ENCODE measurements at places on chromosomes 7 and 10.

DNA sequence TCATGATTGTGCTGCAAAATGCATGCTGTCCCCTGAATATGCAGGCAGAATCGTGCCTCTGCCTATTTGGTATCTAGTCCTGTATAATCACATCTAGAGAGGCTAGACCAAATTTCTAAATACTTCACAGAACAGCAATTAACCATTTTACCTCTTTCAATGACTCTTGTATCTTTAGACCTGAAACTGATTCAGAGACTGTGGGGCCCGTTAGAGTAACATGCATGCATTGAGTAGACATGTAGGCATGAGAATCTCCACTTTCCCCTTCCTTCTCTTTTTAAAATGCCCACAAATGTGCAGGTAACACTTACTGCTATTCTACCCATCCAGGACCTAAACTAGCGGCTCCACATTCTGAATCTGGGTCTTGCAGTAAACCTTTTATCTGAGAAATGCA, 8.8 kb downstream of the ZNF92 start:
- DNase-seq = no peak

DNA sequence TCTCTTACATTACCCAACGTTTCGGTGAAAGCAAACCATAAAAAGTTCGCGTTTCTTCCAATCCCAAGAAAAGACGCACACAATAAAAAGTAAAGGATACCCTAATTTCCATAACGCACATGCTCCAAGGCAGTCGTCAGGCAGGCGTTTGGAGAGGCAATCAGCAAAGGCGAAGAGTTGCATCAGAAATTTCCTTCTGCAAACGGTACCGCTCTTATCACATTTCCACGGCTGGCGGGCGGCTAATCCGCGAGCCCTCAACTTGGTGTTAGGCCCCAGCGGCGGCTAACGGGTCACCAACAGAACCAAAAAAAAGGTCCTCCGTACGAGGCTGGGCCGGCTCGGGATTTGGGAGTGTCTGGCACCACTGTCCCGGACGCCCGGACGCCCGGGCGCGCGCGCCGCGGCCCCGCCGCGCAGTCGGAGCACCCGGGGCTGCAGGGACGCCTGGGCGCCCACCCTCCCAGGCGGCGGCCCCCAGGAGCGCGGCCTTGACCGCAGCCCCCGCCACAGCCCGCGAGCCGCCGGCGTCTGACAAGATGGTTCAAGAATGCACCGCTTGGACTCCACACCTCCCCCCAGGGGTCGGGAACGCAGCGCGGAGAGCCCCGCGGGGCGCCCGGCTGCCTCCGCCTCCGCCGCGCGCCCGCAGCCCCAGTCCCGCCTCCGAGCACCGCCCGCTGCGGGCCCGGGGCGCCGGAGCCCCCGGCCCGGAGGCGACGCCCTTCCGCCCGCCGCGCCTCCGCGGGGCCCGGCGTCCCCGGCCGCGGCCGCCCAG, 9.8 kb upstream of the GRB10 start:
- no peak for DNase-seq

DNA sequence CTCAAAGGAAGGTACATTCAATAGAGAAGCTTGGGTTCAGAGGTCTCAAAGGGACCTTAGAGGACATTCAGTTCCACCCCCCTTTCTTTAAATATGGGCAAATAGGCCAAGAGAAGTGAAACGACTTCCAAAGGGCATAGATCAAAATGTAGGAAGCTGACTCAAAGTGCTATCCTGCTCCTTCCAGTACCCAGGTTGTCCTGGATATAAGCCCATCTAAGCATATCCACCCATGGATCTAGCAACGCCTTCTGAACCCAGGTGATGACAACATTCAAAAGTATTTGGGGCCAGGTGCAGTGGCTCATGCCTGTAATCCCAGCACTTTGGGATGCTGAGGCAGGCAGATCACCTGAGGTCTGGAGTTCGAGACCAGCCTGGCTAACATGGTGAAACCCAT, 5.3 kb downstream of the ATXN7L1 start:
- DNase-seq = no peak

GRCh38 chr7:91149341-91150246, 114.6 kb upstream of the FZD1 start:
- DNase-seq = no peak

DNA sequence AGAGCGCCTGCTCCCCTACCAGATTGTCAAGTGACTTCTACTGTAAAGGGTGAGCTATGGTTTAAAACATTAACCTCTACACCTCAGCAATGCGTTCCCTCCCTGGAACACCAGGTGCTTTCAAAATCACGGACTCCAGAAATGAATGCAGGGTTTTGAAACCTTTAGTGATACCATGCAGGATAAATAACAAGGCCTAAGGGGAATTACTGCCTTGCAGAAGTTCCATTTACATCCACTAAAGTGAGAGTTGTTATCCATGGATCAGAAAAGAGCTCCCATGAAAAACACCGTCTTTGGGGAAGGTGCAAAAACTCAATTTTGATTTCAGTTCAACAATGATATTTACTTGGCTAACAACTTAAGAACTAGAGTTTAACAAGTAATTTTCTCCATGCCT, 4.0 kb downstream of the FZD8 start:
- no peak for DNase-seq

GRCh38 chr10:45561952-45562351, 110.6 kb downstream of the ZFAND4 start:
- DNase-seq = no peak

- no peak for DNase-seq
Observed at GRCh38 chr10:73840056-73840402, 28.6 kb upstream of the NDST2 start.

- DNase-seq = no peak
Observed at GRCh38 chr10:33293531-33294170, 40.8 kb downstream of the NRP1 start.

GRCh38 chr10:101940916-101941315, 97.3 kb upstream of the KCNIP2 start:
- DNase-seq = no peak

- DNase-seq = no peak
Observed at GRCh38 chr7:7443806-7444350, 91.8 kb downstream of the COL28A1 start.

DNA sequence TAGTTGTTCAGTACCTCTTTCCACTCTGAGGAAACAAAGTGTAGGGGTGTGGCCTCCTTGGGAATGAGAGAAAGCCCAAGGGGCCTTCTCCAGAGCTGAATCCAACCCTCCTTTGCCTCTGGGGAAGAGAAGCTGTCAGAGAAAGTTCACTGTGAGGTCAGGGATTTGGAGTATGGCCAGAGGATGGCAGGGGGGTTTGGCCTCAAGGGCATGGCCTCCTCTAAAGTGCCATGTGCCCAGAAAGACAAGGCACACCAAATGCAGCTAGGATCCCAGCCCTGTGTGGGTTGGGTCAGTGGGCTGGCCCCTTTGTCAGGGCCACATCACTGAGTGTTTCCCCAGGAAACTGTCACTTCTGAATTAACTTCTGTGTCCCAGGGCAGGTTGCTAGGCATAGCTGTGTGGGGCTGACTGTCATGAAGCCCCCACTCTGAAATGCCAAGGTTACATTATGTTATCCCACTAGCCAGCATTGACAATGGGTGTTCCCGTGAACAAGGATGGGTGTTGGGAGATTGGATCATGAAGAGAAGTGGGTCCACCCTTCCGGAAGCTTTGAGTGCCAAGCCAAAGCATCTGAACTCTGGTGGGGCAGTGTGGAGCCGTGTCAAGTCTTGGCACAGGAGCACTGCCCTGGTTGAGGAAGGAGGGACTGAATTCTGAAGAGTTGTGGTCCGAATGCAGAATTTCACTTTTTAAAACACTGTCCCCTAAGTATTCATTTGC, 123.3 kb downstream of the ZMIZ1 start:
- no peak for DNase-seq

DNA sequence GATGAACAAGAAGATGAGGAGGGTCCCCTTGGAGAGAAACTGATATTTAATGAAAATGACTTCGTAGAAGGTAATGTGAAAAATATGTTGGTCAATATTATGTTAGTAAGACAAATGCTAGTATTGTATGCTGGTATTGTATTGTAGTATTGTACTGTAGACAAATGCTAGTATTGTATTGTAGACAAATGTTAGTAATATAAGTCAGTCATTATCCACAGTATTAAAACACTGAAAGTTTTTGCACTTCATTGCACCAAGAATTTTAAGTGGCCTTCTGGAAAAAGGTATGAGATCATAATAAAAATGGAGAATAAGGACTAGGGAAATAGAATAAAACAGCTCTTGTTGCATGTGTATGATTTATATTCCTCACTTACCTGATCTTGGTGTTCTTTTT, 17.5 kb downstream of the CSGALNACT2 start:
- DNase-seq = no peak

DNA sequence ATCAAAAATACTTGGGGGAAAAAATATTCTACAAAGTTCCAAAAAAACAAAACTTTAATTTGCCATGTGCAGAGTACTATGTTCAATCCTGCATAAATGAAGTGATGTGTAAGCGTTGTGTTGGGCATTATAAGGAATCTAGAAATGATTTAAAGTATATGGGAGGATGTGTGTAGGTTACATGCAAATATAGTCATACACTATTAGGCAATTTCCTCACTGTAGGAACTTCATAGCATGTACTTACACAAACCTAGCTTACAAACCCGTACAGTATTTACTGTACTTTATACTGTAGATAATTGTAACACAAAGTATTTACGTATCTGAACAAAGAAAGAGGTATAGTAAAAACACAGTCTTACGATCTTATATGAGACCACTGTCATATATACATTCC, 72.3 kb downstream of the NRBF2 start:
- DNase-seq = no peak

GRCh38 chr10:119654540-119654939, 3.4 kb downstream of the BAG3 start:
- DNase-seq = no peak

DNA sequence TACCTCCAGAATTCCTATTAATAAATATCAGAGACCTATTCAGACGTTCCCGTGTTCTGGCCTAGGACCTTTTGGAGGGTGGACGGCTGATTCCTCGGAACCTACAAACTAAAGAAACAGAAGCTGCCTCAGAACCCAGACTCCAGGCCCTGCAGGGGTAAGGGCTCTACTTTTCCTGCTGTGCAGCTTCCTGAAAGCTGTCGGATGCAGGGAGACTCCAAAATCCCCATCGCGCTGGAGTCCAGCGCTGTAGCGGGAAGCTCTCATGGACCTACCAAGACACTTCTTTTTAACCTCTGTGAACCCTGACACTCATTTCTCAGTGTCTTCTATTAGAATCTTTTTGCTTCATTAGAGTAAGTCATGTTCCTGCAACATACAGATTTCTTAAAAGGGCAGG, 244.5 kb upstream of the PITRM1 start:
- no peak for DNase-seq

DNA sequence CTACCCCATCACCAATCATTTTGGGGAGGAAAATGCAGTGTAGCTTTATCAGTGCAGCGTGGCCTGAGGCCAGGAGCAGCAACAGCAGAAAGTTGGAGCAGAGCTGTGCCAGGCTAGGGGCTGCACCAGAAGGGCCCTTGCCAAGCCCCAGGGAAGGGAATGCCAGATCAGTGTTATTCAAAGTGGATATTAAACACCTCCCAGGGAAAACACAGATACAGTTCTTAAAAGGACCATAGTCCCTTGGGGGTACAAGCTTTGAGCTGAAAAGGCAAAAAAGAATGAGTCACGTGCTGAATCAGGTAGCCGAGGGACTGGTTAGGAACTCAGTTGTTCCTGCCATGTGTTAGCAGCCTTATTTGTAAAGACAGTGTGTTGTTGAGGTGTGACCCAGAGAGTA, 54.0 kb downstream of the GSDME start:
- no peak for DNase-seq

GRCh38 chr7:77498659-77499379, 38.3 kb upstream of the PTPN12 start:
- DNase-seq = no peak

DNA sequence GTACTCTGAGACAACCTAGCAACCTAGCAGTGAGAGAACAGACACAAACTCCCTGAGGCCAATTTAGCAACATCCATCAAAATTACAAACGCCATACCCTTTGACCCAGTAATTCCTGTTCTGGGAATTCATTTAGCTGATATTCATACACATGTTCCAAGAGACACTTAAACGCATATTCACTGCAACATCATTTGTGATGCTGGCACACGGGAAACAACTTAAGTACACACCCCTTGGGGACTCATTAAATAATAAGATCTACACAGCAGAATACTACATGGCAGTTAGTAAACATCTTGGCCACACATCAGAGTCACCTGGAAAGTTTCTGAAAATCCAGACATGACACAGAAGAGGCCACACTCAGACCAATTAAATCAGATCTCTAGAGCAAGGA, 17.6 kb downstream of the NUDCD3 start:
- no peak for DNase-seq

- DNase-seq = no peak
Observed at GRCh38 chr10:18424200-18424599, 227.2 kb downstream of the NSUN6 start.

- no peak for DNase-seq
Observed at GRCh38 chr7:50667789-50668226, 102.6 kb upstream of the DDC start.

DNA sequence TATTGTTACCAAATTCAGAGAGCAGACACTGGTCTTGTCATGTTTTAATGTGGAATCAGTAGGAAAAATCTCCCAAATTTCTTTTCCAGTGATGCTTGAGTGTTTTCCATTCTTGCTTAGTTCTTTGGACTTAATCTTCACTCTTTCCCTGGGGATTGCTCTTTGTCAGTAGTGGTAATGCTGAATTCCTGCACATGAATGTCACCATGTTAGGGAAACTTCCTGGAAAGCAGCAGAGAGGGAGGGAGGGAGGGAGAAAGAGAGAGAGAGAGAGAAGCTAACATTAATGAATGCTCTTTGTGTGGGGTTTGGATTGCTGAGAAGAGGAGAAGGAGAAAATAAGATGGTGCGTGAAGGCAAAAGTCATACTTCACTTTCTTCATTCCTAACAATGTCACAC, 295.3 kb upstream of the COBL start:
- DNase-seq = no peak

DNA sequence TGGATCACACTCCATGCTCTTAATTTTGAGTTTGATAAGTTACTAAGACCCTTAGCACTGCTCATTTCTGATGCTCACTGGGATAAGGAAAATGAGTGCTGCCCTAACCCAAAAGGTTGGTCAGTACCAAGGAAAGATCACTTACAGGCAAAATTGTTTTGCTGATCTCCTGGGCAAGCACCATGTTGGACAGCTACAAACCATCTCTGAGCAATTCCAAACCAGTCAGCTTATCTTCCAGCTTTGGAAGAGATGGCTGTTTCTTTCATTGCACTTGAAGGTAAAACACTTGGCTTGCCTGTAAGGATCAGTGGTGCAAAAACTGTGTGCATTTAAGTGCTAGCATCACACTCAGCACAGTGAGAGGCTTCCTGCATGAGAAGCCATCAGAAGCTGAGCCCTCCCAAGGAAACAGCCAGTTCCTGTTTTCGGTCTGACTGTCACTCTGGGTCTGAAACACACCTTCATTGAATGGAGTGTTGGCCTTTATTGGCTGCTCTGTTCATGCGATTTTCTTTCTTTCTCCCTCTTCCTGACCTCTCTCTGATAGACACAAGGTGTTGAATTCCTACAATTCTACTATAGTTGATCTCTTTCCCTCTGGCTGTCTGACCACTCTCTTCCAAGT, 126.4 kb upstream of the GHITM start:
- no peak for DNase-seq

DNA sequence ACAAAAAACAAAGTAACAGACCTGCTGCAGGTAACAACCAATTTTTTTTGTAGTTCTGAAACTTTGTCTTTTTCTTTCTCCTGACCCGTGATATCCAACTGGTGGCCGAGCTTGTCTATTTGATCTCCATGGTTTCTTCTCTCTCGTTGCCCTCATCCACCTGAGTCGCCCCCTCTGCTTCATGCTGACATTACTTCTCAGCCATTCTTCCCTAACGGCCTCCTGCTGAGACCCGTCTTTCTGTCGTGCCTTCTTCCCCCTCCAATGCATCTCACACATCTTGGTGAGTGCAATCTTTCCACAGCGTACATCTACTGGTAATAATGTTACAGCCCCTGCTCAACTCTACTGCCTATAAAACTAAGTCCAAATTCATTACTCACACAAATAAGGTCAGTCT, 352.9 kb downstream of the RNLS start:
- DNase-seq = no peak

All from CD4-positive, alpha-beta T cell treated with Interleukin-15 for 4 hours (primary cell).